ENCODE measurements at places on chromosomes 5 and 9. TPM values are rescaled to one million over a fixed set of nuclear protein-coding genes. Genes with fewer than 3 reads are reported as not detected.
A peak's percentile ranks its signal among the peaks of the same experiment; 100 is the strongest.

Gene NR4A3
- 0.83 TPM for total RNA-seq

Gene PCDHGB6
- 2.9 TPM for total RNA-seq

Gene TNC
- 43.2 TPM for total RNA-seq

Gene SLC6A19
- total RNA-seq, result under 0.01 TPM

Gene IQGAP2
- 19.3 TPM for total RNA-seq

Gene PLAC8L1
- not detected for total RNA-seq

Gene DBN1
- total RNA-seq, result 11.5 TPM

Gene SOX30
- total RNA-seq, result 0.14 TPM

- no peaks in the 10 kb centered on the region for H3K36me3 ChIP-seq
- H3K27ac ChIP-seq, result no peak overlapping the region
- H3K4me1 ChIP-seq, result no peaks in the 10 kb centered on the region
These were observed 458 bp downstream of the PRSS3 start for GRCh38 chr9:33795819-33796218.

- no peak overlapping the region for H3K4me3 ChIP-seq
- no peak overlapping the region for H3K27ac ChIP-seq
- no peaks in the 10 kb centered on the region for H3K27me3 ChIP-seq
- no peaks in the 10 kb centered on the region for H3K4me1 ChIP-seq
These were observed 1.8 kb downstream of the ACTL7A start for GRCh38 chr9:108863891-108864290.

DNA sequence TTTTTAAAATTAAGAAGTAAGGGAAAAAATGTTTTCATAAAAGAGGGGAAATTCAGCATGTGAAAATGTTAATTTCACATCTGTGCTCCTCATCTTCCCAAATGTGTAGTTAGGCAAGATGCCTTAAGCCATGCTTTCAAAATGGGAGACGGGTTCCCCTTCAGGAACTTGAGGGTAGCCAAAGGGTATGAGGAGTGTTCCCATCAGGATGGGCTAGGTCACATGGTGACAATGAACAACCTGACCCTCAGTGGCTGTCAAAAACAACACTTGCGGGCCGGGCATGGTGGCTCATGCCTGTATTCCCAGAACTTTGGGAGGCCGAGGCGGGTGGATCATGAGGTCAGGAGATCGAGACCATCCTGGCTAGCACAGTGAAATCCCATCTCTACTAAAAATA, 178.0 kb downstream of the ACTL7B start:
- H3K4me1 ChIP-seq, result no peaks in the 10 kb centered on the region
- H3K27me3 ChIP-seq, result no peaks in the 10 kb centered on the region
- no peak overlapping the region for H3K27ac ChIP-seq
- no peak for DNase-seq

DNA sequence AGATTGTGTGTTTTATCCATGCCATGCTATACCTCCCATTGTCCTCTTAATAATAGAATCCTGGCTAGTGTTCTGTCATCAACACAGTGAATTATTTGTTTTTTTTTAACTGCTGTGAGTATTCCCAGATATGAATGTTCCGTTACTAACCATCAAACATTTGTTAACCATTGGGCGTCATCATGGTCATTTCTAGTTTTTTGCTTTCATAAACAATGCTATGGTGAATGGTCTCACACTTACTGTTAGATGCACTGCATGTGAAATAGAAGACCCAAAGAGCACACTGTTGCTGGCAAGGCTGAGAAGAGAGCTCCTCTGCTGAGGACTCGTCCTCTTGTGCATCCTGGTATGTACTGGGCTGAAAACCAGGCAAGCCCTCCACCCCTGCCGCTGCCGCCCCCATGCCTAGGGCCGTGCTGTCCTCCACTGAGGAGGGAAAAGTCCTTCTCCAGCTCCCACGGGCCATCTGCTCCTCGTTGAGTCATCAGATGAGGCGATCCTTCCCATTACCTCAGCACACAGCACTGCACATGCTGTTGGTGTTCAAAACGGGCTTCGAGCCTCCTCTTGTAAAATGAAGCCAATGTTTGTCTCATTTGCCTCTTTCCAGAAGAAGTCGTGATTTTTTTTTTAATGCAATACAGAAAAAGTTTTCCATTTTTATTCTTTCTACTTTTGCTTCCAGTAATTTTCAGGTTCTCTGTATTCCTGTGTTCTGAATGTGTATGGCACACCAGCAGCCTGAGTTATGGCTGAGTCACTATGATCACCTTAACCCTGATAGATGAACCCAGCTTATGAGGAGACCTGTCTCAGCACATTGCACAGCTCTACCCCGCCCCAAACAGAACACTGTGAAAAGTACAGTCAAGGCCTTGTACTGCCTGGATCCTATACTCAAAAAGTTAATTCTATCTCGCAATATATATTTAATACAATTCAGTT, 219.0 kb downstream of the AOPEP start:
- H3K27ac ChIP-seq, result no peak overlapping the region
- no peaks in the 10 kb centered on the region for H3K36me3 ChIP-seq
- H3K27me3 ChIP-seq, result no peaks in the 10 kb centered on the region

DNA sequence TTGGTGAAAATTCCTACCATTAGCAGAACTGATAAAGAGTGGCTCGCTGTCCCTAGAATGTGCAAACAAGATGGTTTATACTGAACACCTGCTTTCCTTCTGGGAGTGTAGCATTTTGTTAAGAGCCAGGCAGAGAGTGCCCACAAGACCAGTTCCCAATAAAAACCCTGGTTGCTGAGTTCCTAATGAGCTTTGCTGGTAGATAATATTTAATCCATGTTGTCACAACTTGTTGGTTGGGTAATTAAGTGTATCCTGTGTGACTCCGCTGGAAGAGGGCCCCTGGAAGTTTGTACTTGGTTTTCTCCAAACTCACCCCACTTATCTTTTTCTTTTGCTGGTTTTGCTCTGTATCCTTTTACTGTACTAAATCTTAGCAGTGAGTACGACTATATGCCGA, 39.5 kb upstream of the GOLGA1 start:
- no peak overlapping the region for H3K4me3 ChIP-seq
- no peak for DNase-seq
- peaks cover 5% of the 10 kb centered on the region for H3K4me1 ChIP-seq
- H3K27ac ChIP-seq, result no peak overlapping the region
- peaks cover 5% of the 10 kb centered on the region for H3K36me3 ChIP-seq

GRCh38 chr9:81790166-81790565, 100.8 kb upstream of the TLE1 start:
- peaks cover 12% of the 10 kb centered on the region for H3K4me1 ChIP-seq
- no peak overlapping the region for H3K27ac ChIP-seq
- no peaks in the 10 kb centered on the region for H3K27me3 ChIP-seq
- no peak for DNase-seq
- H3K4me3 ChIP-seq, result no peak overlapping the region
- H3K36me3 ChIP-seq, result no peaks in the 10 kb centered on the region

GRCh38 chr5:64292611-64293215, 127.1 kb downstream of the RNF180 start:
- no peaks in the 10 kb centered on the region for H3K4me1 ChIP-seq
- no peaks in the 10 kb centered on the region for H3K36me3 ChIP-seq
- no peaks in the 10 kb centered on the region for H3K27me3 ChIP-seq
- no peak for DNase-seq

- DNase-seq, result no peak
- no peaks in the 10 kb centered on the region for H3K4me1 ChIP-seq
- no peak overlapping the region for H3K4me3 ChIP-seq
- no peaks in the 10 kb centered on the region for H3K27me3 ChIP-seq
These were observed 17.8 kb upstream of the CCNB1 start for GRCh38 chr5:69148981-69149675.

- no peak overlapping the region for H3K4me3 ChIP-seq
- no peak for DNase-seq
- no peak overlapping the region for H3K27ac ChIP-seq
- H3K4me1 ChIP-seq, result no peaks in the 10 kb centered on the region
- no peaks in the 10 kb centered on the region for H3K27me3 ChIP-seq
- H3K36me3 ChIP-seq, result no peaks in the 10 kb centered on the region
These were observed 30.4 kb downstream of the MTREX start for GRCh38 chr5:55338092-55338613.

GRCh38 chr5:91103353-91104061, 279.6 kb downstream of the ARRDC3 start:
- H3K4me1 ChIP-seq, result peaks cover 8% of the 10 kb centered on the region
- H3K27ac ChIP-seq, result no peak overlapping the region

GRCh38 chr9:113428062-113428615, 17.6 kb downstream of the C9orf43 start:
- no peak overlapping the region for H3K4me3 ChIP-seq
- no peak overlapping the region for H3K27ac ChIP-seq
- no peak for DNase-seq

- H3K4me1 ChIP-seq, result peaks cover 57% of the 10 kb centered on the region
- no peak for DNase-seq
- H3K36me3 ChIP-seq, result no peaks in the 10 kb centered on the region
- H3K27ac ChIP-seq, result peak overlapping the region; percentile 58
These were observed 19.1 kb downstream of the CAMSAP1 start for GRCh38 chr9:135888126-135888765.

DNA sequence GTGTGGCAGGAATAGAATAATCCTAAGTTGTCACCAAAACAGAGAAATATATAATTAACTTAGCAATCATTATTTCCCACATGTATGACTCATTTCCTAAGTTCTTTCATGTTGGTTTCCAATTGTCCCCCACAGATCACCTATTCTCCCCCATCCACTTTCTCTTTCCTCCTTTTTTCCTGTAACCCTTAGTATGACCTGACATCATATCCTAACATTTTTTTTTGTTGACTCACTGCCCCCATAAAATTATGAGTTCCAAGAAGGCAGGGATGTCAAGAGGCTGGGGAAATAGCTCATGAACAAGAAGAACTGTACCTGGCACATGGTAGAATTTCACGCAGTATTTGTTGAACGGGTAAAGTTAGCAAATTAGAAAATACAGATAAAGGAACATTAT, 186.7 kb downstream of the DCP2 start:
- H3K27ac ChIP-seq, result no peak overlapping the region
- no peak for DNase-seq

- H3K4me1 ChIP-seq, result peaks cover 12% of the 10 kb centered on the region
- H3K36me3 ChIP-seq, result no peaks in the 10 kb centered on the region
- peak; percentile 76 for DNase-seq
- no peaks in the 10 kb centered on the region for H3K27me3 ChIP-seq
- H3K27ac ChIP-seq, result peak overlapping the region; percentile 89
These were observed 339.7 kb downstream of the RAB3C start for GRCh38 chr5:58922461-58923171.

DNA sequence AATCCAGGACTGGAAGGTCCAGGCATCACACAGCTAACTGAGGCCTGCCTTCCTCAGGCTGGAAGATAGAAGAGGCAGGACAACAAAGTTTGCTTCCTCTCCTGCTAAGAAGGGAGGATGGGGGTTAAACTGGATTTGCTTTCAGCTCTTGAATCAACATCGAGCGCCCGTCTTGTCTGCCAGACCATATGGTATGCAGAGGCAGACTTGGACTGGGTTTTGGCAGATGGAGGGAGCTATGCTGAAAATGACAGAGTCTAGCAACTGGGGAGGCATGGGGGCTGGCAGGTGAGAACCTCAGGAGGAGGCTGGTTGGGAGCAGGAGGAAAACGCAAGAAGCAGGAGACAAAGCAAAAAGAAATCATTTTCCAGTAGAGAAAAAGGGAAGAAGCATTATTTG, 289.5 kb upstream of the IL12B start:
- DNase-seq, result no peak
- H3K4me1 ChIP-seq, result no peaks in the 10 kb centered on the region
- H3K36me3 ChIP-seq, result no peaks in the 10 kb centered on the region
- H3K4me3 ChIP-seq, result no peak overlapping the region
- no peaks in the 10 kb centered on the region for H3K27me3 ChIP-seq

GRCh38 chr9:95923794-95924193, 48.3 kb downstream of the ERCC6L2 start:
- peak overlapping the region; percentile 3 for H3K27ac ChIP-seq
- no peak overlapping the region for H3K4me3 ChIP-seq

DNA sequence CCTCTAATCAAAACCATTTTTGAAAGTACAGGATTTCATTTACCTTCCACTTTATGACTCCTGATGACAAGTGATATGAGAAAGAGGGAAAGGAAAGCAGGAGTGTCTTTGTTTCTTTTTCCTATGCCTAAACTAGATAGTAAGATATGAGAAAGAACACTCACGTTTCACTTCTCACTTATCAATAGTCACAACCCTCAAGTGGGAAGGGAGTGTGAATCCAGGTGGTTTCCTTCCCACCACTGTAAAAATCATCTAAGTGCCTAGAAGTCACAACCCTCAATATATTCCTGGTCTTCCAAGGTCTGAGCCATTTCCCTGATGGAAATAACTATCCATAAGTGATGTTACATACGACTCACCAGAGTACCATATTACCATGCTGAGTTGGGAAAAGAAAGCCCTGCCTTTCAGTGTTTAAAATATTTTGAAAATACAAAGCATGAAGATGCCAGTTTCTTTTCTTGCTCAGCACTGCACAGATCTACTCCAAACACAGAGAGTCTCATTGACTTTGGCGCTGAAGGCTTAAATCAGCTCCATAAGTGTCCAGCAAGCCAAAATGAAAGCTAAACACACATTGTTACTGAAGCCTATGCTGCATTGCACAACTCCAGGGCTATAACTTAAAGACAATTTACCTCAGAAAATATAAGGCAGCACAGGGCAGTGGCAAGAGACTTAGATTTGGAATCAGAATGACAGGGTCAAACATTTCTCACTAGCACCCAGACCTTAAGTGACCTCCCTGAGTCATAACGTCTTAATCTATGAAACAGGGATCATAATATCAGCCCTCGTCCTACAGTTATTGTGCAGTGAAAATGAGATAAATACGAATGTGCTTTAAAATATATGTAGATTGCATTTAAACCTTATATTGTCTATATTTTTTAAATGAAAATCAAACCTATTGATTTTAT, 301.2 kb downstream of the KIAA0825 start:
- no peaks in the 10 kb centered on the region for H3K36me3 ChIP-seq
- no peaks in the 10 kb centered on the region for H3K27me3 ChIP-seq
- DNase-seq, result no peak
- H3K4me3 ChIP-seq, result no peak overlapping the region

DNA sequence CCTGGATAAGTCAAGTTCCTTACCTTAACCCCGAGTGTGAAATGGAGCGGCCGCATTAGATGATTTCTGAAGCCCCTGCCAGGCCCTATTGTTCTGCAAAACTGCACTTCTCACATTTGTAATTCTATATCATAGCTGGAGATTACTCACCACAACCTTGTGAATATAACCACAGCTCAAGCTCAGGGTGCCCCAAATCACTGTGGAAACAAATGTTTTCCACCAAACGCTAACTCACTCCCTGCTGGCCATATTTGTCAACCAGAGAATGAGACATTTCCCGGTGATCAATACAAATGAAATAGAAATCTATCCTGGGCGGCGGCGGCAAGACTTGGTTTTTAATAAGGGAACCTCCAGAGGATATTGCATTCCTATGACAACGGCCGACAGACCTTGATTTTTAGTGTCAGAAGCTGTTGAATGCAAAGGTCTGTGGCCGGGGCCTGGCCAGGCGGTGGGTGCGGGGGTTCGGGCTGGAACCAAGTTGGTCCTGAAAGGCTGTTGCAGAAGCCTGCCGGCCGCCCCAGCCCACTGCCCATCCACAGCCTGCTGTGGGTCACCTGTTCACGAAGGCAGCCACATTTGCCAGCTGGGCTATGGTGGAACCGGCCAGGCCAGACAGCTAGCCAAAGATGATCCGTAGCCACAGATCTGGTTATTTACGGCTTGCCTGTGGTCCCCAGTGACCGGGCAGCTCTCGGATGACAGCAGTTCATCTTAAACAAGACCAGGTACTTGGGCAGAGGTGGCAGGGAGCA, 93.9 kb upstream of the LMX1B start:
- no peak overlapping the region for H3K4me3 ChIP-seq
- no peak overlapping the region for H3K27ac ChIP-seq
- no peaks in the 10 kb centered on the region for H3K4me1 ChIP-seq
